Stimulated activated CD8-positive, alpha-beta memory T cell treated with anti-CD3 and anti-CD28 coated beads, Interleukin-15, amount 100 ng/mL, for 24 hours (primary cell): ENCODE measurements at places on chromosomes 13 and 19.

DNA sequence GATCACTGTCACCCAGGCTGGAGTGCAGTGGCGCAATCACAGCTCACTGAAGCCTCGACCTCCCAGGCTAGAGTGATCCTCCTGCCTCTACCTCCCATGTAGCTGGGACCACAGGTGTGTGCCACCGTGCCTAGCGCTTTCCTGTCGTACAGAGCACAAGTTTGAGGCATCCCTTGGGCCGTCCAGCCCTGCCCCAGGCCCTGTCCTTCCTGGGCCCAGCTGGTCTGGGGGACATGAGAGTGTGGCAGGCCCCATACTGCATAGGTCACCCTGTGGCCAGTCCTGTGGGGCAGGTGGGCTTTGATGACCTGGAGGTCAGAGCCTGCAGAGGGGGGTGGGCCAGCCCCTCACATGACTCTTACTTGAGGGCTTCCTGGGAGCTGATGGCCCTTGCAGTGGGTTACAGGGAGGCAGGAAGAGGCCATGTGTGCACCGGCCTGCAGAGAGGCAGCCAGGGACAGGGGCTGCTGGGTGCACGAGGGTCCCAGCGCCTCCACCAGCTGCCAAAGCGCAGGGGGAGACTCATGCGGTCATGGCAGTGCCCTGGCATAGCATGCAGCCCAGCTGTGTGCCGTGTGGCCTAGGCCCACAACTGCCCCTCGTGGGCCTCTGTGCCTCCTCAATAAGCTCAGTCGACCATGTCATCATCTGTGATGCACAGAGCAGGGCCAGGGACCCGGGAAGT lies 61.4 kb downstream of the KDM4B start:
- DNase-seq: no peak

DNA sequence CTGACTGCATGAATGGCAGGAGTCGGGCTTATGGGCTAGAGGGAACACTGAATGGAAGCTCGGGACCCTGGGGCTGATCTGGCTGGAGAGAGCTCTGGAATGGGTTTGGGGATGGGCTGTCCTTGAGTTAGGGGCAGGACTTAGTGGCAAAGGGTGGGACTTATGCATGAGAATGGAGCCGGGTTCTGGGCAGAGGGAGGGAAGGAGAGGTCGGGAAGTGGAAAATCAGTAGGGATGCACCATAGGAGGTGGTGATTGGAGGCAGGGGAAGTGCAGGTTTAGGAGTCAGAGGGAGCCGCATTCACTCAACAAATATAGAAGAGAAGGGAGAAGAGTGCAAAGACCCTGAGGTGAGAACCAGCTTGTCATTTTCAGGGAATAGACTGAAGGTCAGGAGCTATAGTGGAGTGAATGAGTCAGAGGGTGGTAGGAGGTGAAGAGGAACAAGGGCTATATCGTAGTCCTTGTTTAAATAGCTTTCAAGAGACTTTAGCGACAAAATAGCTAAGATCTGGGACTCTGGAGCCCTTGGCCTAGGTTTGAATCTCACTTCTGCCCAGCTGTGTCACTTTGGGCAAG lies 748 bp downstream of the RAB4B start:
- DNase-seq: no peak

GRCh38 chr13:97131447-97131846 lies 90.7 kb upstream of the MBNL2 start:
- DNase-seq: no peak

GRCh38 chr13:113407531-113408393 lies 43.8 kb upstream of the GRTP1 start:
- no peak for DNase-seq

DNA sequence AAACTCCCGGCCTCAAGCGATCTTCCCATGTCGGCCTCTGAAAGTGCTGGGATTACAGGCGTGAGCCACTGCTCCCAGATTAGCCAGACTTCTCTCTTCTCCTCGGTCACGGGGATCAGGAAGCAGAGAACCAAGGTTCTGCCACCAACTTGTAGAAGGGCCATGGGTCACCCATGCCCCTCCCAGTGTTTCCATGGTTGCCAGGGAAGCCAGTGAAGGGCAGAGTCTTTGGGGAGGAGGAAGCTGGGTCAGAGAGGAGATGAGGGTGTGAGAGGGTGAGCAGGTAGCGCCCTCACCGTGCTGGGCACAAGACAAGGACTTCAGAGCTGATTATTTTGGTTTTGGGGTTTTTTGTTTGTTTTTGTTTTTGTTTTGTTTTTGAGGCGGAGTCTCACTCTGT lies 77.1 kb downstream of the GNG7 start:
- DNase-seq: no peak
